Fibroblast of lung (primary cell): ENCODE measurements at places on chromosomes 3 and 15. TPM values are rescaled to one million over a fixed set of nuclear protein-coding genes. Genes with fewer than 3 reads are reported as not detected.

- DNase-seq = peak; percentile 73
Observed at GRCh38 chr3:175356899-175357324, 497.8 kb downstream of the NAALADL2 start.

HRG gene
- not detected in 2 replicates for polyA plus RNA-seq

DNA sequence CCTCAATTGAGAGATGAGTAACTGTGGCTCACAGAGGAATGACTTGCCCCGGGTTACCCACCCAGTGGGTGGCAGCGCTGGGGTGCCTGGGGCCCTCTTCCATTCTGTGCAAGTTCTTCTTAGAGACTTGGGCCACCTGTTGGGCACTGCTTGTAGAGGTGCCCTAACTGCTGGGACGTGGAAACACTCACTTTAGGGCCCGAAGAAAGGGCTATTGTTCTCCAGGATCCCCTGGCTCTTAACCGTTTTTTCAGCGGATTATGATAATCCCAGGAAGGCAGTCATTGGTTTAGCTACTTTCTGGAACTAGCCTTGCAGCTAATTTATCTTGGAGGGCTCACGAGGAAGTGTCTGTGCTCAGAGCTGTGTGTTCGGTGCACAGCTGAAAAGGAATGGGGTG lies 66.0 kb upstream of the GCNT3 start:
- no peak for DNase-seq

CHDH gene
- 0.15 and 0.23 TPM in 2 replicates for polyA plus RNA-seq

GRCh38 chr3:53555068-53555588 lies 60.7 kb downstream of the CACNA1D start:
- DNase-seq = no peak

GRCh38 chr3:30124435-30125370 lies 481.7 kb upstream of the TGFBR2 start:
- DNase-seq = no peak

DNA sequence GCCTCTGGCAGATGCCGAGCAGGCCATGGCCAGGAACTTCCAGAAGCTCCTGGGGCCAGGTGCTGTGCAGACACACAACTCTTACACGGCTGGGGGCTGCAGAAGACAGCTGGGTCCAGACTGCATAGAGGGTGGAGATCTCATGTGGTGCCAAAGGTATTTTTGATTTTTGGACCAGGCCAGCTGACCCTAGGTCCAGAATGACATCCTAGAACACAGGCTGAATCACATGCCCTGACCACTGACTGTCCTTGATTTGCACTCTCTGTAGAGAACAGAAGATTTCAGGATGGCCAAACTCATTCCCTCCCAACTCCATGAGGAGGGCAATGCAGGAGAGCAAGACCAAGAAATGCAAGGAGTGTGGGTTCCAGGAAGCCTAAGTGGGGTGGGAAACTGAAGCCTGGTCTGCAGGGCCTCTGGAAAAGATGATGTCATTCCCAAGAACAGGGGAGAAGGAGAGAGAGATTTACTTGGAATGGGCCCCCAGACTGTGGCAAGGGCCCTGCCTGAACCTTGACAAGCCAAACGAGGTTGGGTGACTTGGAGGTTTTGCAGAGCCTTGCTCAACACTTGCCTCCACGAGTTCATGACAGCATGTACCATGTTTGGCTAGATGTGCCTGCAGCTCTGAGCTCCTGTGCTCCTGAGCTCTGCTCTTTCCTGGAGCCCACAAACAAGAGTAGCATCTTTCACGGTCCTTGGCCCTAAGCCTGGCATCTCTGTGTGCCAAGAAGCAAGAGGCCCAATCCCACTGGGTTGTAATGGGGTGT lies 38.5 kb upstream of the CTSH start:
- DNase-seq = no peak

SLC24A1 gene
- 7.0 and 7.9 TPM in 2 replicates for polyA plus RNA-seq

- peak; percentile 52 for DNase-seq
Observed at GRCh38 chr3:132343018-132343612, 25.9 kb downstream of the ACP3 start.

CISH gene
- polyA plus RNA-seq = 1.6 and 1.9 TPM in 2 replicates

- DNase-seq = peak; percentile 1
Observed at GRCh38 chr3:4355401-4356219, 52.4 kb downstream of the SETMAR start.

DNA sequence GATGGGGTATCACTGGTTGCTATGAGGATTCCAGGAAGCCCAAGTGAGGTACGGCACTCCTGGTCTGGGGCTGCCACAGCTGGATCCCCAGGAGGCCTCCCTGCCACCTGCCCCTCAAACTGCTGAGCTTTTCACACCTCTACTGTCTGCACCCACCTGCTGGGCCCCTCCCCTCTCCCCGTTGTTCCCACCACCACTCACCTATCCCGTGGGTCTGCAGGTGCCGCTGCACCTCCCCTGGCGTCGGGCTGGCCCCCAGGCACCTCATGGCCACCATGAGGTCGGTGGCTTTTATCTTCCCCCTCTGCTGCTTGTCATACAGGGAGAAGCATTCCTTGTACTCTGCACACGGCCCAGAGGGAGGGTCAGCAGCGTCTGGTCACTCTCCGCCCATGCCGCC lies 5.8 kb downstream of the CALML4 start:
- no peak for DNase-seq

DNA sequence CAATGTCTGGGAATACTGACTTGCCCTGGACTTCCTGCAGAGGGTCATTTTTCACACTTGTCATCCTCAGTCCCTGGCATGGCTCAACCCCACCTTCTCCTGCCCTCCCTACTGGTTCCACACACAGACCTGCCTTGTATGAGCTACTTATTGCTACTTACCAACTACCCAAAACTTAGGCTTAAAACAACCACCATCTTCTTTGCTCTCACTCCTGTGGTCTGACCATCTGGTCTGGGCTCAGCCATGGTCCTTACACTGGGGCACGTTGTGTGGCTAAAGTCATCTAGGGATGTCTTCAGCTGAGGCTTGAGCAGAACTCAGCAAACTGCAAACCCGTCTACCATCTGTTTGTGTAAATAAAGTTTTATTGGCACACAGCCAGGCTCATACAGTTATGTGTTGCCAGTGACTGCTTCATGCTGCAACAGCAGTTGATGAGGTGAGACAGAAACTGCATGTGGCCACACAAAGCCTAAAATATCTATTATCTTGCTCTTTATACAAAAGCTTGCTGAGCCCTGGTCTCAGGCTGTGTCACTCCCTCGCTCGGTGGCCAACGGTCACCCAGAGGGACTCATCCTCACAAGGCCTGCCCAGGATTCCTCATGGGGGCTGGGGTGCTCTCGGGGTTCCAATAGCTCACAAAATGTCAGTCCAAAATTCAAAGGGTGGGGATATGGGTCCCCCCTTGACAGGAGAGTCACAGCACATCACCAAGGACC lies 43.5 kb downstream of the KLF15 start:
- DNase-seq = no peak

CLEC3B gene
- polyA plus RNA-seq = 49.2 and 87.2 TPM in 2 replicates

DNA sequence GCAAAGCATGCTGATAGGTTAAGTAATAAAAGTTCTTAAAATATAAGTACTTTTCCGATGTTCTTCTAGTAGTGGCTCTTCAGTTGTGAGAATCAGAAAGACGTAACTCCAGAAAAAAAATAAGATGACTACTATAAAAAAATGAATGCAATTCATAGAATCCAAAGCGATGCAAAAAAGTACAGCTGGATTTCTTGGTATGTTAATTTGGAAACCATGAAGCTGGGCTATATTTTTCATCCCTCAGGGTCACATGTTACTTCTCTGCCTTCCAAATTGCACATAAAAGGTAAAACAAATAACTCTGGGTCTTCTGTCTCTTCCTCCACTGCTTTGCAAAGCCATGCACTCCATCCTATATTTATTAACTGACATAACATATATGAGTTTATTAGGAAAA lies 843.9 kb upstream of the DPPA4 start:
- no peak for DNase-seq

MASP1 gene
- polyA plus RNA-seq = 73.9 and 145 TPM in 2 replicates

IVD gene
- 37.9 and 43.0 TPM in 2 replicates for polyA plus RNA-seq

DNA sequence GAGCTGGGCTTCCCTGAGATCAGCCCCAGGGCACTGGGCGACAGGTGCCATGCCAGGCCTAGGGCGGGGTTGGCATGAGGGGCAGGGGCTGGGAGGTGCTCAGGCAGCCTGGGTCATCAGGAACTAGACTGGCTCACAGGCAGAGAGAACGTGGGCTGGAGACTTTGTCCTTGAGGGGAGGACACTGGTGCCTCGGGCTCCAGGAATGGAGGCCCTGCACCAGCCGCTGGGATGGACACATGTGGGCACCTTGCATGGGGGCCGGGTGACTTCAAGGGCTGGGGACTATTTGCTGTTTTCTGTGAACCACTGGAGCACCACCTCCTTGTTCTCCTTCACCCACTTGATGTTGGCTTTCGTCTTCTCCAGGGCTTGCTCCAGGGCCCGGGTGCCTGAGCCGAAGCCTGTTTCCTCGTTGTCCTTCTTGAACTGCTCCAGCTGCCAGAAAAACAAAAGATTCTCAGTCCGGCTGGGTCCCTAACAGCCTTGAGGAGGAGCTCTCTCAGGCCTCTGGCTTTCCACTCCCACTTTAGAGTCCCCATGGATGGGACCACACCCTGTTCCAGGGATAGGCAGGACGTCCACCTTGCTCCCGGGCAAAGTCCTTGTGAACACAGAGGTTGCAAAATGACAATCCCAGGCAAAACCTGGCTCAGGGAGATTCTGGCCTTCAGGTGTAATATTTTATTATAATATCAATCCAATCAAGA lies 9.1 kb downstream of the MESP2 start:
- no peak for DNase-seq

DNA sequence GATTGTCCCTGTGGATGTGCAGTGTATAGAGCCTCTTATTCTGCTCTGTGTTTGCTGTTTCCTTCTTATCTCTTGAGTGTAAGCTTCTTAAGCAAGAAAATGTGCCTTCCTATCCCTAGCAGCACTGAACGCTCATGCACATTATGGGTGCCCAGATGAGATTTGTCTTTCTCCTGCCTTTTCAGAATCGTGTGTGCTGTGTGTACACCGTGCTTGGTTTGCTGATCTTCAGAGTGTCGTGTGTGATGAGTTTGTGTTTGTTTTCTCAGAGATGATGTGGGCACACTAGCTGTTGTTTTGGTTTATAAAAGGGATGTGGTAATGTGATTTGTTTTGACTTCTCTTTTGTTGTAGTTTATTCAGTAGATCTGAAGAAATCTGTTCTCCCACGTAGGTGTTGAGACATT lies 19.7 kb downstream of the GPR171 start:
- no peak for DNase-seq
